NCI-H82 (cell line): ENCODE measurements at places on chromosomes 4 and X.

DNA sequence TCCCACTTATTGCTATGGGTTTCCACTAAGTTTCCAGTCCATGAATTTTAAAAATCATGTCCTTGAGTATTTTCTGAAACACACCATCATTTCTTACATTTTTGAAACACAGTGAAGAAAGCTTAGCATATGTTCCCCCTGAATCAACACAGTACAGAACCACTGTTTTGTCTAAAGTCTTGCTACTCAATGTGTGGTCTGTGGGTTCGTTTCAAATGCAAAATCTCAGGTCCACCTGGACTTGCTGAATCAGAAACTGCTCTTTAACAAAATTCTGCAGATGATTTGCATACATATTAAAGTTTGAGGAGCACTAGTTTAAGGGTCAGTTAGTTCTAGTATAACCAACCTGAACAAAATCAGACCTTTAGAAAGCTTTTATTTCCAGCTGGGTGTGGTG is 60.4 kb downstream of the SUPT20HL2 start:
- DNase-seq = no peak

DNA sequence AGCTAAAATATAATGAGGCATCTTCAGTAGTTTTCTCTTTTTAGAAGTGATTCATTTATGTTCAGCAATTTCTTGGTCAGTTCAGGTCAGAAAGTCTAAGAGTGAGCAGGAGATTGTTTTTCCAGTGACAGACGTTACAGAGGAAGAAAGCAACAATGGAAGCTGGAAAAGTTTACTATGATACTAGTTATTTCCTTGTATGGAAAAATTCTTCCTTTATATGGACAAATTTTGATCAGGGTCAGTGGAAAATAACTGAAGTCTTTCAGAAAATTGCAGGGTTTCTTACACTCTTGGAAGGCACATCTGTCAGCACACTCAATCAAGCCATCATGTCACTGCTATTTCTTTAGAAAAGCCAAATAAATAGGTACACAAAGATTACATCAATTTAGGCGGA is 1120.7 kb downstream of the FAT4 start:
- DNase-seq = no peak

GRCh38 chr4:181559637-181560036 is 683.6 kb upstream of the TENM3 start:
- DNase-seq = no peak

GRCh38 chr4:175369087-175369486 is 443.0 kb downstream of the GPM6A start:
- no peak for DNase-seq

DNA sequence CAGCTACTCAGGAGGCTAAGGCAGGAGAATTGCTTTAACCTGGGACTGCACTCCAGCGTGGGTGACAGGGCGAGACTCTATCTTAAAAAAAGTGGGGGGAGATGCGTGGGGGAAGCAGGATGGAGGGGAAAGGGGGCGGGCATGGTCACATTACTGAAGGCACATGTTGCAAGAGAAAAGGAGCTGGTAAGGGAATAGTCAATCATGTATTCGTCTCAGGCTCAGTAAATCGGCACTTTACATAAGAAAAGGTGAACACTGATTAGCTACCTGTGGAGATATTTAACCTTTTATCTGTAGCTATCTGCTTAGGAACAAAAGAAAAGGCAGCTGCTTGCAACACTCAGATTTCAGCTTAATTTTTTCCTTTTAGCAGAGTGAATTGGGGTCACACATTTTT is 132.5 kb downstream of the PLS3 start:
- DNase-seq = no peak

DNA sequence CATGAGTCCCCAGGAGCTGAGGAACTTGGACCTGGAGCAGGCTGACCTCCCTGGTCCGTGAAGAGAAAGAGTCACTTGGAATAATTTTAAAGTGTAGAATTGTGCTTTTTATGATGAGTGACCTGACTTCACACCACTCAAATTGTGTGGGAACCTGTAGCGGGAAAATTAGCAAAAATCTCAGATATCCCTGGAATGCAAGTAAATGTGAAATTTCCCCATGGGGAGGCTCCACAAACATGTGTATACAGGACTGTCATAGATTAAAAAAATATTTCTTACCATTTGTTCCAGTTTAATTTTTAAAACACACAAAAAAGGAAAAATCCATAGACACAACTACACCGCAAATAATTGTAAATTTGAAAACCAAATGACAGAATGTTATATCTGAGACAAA is 1079.6 kb upstream of the PABPC4L start:
- no peak for DNase-seq

DNA sequence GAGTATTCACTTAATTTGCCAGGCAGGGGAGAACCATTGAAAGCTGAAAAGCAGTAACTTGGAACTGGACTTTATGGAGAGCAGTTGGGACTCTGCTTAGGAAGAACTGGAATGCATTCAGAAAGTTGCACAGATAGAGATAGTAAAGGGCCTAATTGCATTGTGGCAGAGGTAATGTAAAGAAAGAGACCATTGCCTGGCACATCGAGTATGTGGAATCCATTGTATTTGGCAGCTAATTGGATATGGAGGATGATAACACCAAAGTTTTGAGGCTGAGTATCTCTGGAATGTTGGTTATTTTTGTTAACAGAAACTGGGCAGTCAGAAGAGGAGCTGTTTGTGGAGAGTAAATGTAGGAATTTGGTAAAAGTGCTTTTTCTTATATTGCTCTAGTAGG is 169.9 kb downstream of the BMPR1B start:
- no peak for DNase-seq

DNA sequence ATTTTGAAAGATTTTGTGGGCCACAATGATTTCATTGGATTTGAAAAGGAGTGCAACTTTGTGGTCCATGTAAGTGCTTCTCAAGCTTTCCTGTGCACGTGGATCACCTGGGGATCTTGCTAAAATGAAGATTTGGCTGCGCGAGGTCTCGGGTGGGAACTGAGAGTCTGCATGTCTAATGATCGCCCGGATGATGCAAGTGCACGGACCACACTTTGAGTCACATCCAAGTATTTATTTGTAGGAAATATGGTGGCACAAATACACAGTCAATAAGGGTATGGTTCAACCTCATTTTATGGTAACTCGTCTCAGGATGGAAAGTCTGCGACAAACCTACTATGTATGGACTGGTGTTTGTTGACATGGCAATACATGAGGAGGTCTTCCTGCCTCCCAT is 899 bp downstream of the BMX start:
- DNase-seq = no peak

DNA sequence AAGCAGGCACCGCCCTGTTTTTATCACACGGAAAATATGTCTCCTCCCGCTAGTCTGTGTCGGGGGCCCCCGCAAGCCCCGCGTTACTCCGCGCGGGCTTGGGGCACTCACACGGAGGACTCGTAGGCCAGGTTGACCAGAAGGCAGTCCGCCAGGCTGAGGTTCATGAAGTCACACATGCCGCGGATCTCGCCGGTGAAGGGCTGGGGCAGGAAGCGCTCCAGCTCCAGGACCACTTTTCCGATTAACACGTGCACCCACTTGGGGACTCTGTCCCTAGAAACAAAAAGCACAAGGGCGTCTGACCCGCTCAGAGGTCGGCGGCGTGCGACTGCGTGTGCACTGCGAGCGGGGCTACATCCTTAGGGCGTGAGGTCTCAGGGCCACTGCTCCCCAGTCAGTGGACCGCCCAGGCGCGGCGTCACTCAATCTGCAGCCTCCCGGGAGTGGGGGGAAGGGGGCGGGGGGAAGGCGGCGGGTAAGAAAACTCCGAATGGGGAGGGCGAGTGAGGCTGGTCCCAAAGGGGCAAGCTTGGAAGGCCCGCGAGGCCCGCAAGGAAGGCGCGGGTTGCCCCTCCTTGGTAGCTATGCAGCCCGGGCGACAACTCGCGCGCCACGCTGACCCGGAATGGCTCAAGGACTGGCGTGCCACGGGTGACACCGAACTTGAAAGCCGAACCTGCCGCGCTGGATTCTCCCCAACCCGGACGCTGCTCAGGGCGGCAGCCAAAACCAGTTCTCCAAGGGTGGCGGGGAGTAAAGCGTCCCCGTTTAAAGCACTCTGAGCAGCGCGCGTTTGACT is 722 bp downstream of the NAAA start:
- DNase-seq = peak; percentile 68

DNA sequence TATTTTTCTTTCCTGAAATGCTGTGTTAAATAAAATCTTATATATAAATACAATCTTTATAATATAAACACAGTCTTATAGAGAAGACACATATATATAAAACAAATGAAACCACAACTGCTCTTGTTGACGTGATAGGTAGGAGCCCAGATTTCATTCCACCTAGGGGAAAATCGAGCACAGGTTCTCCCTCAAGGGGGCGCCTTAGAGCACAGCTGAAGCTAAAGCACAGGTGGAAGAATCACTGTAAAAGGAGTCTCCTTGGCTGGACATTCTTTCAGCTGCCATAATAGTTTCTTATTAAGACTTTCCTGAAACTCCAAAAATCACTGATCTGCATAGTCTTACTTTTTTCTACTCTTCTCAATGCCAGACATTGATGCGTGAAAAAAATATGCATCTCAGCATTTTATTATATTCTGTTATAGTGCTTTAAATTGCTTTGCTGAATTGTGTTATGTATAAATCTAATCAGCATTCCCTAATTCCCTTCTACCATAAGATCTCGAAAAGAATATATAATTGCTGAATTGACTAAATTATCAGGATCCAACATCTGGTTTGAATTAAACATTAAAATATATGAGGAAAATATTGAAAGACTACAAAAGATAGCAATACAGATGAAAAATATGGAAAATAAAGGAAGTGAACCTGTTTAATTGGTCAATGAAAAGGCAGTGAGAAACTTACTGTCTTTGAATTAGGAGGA is 25.5 kb upstream of the RXFP1 start:
- DNase-seq = peak; percentile 35

- DNase-seq = no peak
Observed at GRCh38 chr4:80465238-80465637, 129.7 kb downstream of the CFAP299 start.

DNA sequence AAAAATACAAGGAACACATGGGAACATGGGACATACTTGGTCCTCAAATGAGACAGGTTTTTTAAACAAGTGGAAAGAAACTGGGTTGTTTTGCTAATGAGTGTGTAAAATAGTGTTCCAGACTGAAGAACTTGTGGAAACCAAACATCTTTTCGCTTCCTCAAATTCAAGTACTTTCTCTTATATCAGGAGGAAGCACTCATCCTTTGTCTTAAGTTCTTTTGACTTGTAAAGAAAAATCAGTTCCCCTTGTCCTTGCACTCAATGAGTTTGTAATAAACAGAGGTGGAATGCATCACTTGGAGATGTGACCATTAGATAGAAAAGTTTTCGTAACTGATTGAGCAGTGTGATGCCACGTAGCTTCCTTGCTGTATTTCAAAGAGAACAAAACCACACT is 101.1 kb downstream of the PHOX2B start:
- DNase-seq = no peak

GRCh38 chrX:7385131-7385530 is 237.2 kb upstream of the PUDP start:
- DNase-seq = no peak

GRCh38 chrX:37817176-37817575 is 30.2 kb downstream of the DYNLT3 start:
- DNase-seq = no peak

- DNase-seq = no peak
Observed at GRCh38 chr4:3526456-3526855, 5.8 kb downstream of the LRPAP1 start.

DNA sequence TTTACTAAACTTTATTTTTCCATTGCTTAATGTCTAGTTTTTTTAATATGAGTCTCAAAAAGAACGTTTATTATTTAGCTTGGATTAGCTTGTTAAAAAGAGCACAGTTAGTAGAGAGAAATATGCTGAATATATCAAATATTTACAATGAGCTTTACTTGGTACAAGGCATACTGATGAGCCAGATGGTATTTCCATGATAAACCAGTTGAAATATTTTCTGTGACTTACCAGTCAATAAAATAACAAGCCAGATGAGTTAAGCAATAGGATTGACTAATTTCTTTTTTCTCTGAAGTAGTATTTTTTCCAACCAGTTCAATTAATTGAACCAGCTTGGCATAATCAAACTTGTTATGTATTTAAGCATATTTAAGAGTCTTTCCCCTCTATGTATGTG is 134.1 kb downstream of the KLHL34 start:
- no peak for DNase-seq

- DNase-seq = no peak
Observed at GRCh38 chr4:159106636-159107035, 3.8 kb downstream of the RAPGEF2 start.

- no peak for DNase-seq
Observed at GRCh38 chr4:72679666-72680065, 110.6 kb upstream of the ADAMTS3 start.

- no peak for DNase-seq
Observed at GRCh38 chr4:76659103-76659490, 224.1 kb downstream of the SHROOM3 start.

DNA sequence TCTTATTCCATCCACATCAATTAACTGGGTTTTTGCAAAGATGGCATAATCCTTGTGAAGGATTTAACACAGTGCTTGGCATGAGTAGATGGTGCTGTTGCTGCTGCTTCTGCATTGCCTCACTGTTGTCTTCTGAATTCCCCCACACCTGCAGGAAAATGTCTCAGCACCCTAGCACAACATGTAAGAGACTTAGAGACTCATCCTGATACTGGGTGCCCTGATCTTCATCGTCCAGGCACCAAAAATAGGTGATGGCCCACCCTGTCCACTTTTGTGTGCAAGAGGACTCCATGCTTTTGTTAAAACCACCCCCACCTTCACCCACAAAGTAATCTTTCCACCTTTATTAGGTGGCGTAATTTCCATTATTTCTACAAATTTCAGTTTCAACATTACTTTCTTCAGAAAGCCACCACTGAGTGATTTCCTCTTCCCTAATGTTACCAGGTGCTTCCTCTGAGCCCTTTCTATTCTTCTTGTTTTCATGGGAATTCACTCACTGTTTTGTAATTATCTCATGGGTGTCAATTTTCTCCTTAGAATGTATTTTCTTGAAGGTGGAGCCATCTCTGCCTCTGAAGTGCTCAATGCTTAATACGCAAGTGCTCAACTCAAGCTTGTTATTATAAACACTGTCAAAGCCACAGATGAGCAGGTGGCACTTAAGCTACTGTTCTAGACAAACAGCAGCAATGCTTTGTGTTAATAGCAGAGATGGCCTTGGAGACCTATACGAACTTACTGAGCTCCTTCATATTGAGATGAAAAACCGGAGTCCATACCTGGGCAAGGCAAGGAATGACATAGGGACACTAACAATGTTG is 89.5 kb downstream of the HS3ST1 start:
- no peak for DNase-seq

GRCh38 chr4:82260632-82261031 is 113.2 kb downstream of the HNRNPD start:
- no peak for DNase-seq

DNA sequence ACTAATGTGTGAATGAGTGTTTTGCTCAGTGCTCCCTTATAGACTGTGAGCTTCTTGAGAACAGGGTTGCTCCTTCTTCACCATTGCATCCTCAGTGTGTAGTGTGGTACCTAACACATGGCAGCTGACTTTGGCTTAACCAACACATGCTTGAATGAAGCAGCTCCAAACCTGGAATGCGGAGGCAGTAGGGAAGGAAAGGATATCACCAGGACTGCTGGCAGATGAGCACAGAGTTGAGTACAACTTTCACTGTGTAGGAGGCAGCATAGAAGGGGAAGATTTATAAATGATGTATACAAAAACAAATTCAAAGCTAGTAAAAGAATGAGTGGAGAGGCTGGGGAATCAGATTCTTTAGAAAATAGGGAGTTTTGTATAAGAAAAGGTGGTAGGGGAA is 174.3 kb downstream of the SLIT2 start:
- peak; percentile 6 for DNase-seq

- DNase-seq = no peak
Observed at GRCh38 chr4:86098691-86099090, 261.2 kb downstream of the MAPK10 start.
